ENCODE measurements at places on chromosomes 1 and 21.

GRCh38 chr1:19710825-19711611, 46.3 kb downstream of the HTR6 start:
- no peak for DNase-seq

DNA sequence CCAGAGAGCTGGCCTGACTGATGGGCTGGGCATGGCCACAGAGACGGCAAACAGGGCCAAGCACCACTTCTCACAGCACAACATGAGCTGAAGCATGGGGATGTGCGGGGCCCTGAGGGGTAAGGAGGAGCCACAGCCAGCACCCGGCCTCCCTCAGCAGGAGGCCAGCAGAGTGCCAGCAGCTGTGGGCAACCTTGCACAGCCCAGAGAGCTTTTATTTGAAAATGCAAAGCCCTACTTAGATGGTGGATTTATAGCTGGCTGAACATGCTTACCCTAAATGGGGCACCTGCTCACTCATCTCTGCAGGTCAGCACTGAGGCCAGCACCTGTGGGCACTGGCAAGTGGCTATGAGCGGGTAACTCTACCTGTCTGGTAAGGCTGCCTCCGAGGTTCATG, 44.1 kb downstream of the SLC66A1 start:
- no peak for DNase-seq

DNA sequence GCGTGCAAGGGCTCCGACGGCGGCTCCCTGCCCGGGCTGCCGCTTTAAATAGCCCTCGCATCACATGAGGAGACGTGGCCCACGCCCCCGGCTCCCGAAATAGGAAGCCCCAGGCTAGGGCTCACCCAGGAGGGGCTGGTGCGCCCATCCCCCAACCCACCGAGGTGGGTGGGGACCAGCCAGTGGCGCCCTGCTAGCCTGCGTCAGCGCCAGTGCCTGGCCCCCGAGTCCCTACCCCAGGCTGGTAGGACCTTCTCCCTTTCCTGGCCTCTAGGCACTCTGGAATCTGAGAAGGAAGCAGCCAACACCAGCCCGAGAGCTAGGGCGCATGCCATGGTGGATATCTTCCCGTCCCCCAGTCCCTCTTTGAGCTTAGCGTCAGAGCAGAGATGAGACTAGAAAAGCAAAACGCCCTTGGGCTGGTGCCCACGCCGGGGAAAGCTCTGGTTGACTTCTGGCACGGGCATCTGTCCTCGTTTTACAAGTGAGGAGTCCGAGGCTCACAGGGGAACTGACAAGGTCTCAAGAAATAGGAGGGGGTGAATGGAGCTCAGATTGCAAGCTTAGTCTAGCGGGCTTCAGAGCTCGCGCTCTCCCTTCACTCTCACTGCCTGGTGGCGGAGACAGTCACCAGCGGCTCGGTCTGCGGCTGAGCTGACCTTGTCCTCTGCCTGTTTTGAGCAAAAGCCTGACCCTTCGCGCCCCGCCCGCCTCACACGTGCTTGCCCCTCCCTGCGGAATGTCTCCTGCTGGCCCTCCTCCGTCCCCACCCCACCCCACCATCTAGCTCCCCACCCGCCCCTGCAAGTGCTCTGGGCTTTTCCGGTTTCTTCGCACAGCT, at the start of gene FABP3:
Gene FABP3, minus strand, starts transcription at position 21 of the 841 bp plus-strand sequence. CDS start 62 bp downstream, outside the sequence.
- DNase-seq, result peak; percentile 71

DNA sequence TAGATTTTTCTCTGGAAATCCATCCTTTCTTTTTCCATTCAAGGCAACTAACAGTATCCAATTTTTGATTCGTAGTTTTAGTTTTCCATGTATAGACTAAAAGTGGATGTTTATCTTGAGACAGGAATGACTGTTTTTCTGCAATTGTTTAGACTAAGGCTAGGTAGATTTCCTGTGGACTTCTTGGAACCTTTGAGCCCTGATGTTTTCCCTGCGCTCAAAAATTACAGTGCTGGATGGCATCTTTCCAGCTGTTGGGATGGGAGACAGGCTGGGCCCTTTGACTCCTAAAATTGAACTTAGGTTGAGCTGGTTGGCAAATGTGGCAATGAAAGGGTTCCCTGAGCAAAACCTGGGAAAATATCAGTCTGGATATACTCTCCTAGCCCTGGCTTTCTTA, 180.4 kb downstream of the DHRS3 start:
- peak; percentile 65 for DNase-seq

DNA sequence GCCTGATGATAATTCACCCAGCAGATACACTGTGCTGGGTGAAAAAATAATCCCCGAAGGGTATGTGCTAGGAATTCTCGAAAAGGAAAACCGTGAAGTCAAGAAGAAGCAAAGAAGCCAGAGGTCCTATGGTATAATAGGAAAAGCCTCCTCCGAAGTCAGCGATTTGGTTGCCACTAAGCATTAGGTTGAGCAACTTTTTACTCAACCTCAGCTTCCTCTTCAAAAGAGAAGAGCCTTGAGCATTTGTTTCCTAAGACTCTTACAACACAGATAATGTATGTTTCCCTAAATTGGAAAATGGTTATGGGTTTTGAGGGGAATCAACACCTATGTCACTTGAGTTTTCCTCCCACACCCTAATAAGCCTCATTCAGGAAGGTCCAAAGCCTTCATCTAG, 21.3 kb upstream of the MNDA start:
- DNase-seq, result no peak

GRCh38 chr21:33924079-33924765, 8.6 kb upstream of the ATP5PO start:
- DNase-seq, result peak; percentile 70

DNA sequence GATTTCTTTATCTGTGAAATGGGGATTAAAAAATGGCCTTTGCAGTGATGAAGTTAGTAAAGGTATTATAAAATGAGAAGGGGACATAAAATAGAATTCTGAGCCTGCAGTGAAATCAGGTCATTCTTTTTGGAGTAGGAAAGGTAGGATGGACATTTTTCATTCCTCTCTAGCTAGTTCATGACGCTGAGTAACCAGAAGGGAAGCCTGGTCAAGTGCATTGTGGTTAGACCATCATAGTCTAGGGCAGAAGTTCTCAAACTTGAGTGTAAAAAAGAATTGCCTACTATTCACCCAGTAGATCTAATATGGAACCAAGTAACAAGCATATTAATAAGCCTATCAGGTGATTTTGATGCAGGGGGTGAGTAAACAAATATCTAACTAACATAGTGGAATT, 50.8 kb downstream of the TGFB2 start:
- no peak for DNase-seq

- no peak for DNase-seq
Measured at GRCh38 chr1:100499194-100499811, 38.6 kb upstream of the GPR88 start.

DNA sequence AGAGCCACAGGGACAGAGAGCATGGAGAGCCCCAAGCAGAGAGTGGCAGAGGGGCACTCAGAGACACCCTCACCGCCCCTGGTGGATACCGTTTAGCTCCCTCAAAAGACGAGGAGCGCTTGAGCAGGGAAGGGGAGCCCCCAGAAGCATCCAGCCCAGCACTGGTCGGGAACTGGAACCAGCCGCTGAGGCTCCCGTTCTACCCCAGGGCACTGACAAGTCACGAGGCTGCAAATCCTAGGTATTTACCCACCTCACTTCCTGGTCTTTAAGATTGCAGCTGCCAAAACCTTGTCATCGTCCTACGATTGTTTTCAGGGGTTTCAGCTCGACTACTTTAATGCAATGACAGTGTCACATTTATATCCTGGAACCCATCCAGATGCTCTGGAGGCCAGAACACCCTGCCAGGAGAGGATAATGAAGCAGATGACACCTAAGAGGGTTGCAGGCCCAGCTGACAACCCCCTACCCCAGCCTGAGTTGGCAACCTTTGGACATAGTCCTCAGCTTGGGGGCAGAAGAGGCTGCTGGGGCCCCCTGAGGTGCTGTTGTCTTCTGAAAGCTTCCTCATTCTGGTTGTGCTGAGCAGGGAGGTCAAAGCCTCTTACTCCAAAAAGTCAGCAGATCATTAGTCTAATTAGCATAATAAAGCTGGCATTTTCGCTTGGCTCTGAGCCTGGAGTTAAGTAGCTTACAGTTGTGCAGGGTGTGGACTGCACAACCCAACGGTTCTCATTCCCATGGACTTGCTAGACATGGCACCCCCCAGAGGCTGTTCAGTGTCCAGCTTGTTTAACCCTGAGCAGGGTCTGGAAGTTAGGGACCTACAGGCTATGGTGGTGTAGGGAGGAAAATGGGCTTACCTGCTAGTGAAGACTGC, 20.6 kb upstream of the BACE2 start:
- no peak for DNase-seq

DNA sequence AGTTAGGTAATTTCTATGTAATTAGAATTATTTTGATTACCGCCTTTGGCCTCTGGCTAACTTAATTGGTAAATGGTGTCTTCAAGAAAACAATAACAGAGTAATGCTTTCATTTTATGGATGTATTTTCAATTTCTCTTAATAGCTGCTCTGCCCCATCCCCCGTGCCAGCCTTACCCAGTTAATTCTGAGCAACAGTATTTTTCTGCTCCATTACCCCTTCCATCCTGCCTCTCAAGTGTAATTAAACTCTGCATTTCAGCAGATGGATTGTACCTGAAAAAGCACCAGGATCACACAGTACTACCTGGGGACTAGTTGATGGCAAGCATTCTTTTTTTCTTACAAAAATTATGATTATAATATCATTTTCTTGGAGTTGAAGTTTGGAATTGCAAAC, 104.2 kb downstream of the KIAA0319L start:
- no peak for DNase-seq

DNA sequence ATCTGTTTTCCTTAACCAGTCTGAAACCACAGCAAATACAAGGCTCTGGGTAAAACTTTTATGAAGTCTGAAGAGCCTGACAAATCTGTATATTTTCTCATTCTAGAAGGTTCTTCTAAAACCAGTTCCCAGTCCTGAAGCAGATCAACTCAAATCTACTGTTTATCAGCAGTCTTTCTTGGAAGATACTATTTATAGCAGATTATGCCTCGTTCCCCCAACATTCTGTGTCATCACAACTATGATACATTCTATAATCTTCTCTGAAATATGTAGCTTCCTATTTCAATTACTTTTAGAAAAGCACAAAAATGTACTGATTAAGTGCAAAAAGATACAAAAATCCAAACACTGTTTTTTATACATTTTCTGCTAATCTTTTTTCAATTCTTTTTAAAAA, 67.5 kb downstream of the NIBAN1 start:
- no peak for DNase-seq

DNA sequence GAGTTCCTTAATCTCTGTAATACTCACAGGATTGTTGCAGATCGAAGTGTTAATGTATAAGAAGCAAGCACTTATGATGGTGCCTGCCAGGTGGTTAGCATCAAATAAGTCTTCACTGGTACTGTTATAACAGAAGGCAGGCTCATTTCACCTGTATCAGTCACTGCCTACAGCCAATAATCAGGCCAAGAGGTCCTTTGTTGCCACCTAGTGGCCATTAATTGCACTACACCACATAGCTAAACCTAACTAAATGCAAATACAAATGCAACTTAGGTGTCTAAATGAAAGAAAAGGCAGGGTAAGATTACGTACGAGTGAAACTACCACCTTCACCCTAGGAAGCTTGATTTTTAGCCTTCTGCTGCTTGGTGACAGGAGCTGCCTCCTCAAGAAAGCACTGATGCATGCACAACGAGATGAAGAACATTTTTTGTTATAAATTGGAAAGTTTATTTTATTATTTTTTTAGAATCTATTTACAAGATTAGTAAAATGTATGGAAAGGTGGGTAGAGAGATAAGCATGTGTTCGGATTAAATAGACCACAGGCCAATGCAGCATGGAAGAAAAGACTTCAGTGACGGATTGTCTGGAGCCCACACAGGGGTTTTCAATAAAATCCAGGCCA, 334.8 kb upstream of the CAMK1G start:
- DNase-seq, result peak; percentile 34

GRCh38 chr1:109765896-109766615, 2.3 kb upstream of the EPS8L3 start:
- DNase-seq, result no peak

DNA sequence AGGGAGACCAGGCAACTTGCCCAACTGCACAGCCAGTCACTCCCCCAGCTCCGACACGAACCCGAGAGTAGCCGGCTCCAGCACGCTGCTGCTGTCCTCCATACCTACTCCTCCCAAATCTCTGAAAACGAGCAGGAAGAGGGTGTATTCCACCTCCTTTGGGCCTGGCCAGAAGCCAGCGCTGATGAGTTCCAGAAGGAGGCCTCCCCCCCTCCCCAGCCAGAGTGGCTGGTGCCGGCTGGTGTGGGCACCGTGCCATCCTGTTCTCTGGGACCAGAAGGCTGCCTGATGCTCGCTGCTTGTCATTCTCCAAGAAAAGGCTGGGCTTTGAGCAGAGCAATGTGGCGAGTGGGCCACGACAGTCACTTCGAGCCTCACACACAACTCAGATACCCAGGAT, 22.2 kb downstream of the KCNN3 start:
- DNase-seq, result no peak

DNA sequence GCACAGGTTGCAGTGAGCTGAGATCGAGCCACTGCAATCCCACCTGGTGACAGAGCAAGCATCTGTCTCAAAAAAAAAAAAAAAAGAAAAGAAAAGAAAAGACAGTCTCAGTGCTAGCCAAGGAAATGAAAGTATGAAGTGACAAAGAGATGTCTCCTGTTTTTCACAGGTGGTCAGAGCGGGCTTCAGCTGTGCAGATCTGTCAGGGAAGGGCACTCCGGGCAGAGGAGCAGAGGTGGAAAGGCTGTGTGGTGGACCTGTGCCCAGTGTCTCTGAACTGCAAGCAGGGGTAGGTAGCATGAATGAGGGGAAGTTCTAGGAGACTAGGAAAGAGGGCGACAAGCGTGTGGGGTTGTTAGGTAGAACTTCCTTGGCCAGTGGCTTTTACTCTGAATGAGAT, 67.5 kb downstream of the CD247 start:
- no peak for DNase-seq

DNA sequence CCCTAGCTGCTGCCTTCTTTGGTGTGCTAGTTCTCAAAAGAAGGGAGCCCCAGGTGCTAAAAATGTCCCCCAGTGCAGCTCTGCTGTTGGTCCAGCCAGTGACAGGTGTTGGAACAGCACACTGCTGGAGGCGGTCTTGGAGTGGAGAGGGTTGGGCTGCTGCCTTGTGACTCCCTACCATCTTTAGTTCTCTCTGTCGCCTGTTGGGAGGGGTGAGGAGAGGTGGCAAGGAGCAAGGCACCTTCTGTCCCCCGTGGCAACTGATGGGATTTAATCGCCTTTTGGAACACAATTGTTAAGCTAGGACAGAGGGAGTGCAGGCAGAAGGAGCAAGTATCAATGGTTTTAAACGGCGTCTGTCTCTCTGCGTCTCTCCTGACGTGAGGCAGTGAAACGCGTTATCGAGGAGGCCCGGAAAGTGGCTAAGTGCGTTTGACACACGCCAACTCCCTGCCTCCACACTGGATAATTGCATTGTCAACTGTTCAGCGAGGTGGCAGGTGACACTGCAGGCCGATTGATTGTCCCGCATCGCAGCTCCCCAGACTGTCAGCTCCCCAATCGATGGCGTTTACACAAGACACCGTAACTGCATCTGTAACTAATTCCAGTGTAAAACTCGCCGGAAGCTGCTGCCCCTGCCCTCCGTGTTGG, 34.0 kb downstream of the TMEM53 start:
- DNase-seq, result no peak

GRCh38 chr1:9397997-9398526, 105.4 kb downstream of the SPSB1 start:
- DNase-seq, result no peak

GRCh38 chr1:111436726-111437125, 9.2 kb upstream of the OVGP1 start:
- no peak for DNase-seq
